Brain pericyte (primary cell): ENCODE measurements at places on chromosomes 6 and 20.
A peak's percentile ranks its signal among the peaks of the same experiment; 100 is the strongest.

DNA sequence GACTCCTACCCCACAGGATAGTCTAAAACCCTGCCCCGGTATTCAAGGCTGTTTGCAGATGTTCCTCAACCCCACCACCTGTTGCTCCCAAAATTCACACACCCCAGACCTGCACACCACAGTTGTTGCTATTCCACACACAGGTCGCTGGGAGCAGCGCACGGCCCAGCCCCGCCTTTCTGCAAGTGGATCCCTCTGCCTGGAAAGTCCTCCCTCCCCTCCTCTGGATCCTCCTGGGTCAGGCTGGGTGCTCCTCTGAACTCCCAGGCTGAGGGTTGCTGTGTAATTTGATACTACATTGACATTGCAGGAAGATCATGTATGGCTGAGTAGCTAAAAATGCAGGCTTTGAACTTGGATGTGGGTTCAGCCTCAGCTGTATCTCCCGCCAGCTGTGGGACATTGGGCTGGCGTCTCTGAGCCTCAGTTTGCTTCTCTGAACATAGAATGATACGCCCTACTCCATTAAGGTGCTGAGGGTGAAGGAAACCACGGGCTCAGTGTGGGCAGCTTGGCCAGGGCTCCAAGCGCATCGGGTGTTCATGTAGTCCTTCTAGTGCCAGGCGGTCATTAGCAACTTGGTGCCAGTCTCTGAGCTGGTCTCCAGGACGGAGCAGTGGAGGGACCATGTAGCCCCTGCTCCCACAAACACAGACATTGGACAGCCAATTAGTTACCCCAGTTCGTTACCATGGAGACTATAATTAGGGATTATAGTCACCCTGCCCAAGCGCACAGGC is 13.9 kb upstream of the CCN5 start:
- peak; percentile 69 for DNase-seq

DNA sequence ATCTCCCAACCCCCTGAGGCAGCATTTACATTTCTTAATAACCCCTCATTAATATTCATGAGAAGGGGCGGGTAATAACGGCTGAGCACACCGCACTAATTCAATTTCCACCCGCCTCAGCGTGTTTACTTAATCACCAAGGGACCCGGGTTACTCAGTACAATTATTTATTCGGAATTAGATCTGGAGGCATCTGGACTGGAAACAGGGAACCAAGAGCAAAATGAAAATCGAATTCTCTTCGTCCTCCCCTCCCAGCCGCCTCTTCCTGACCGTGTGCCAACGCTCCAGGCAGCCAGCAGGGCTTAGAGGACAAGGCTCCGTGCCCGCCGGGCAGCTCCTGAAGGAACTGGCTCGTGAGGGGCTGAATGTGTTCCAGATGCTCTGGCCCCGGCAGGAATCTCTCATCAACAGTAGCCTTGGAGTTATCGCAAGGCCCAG is 23.5 kb upstream of the CTNNBL1 start:
- no peak for DNase-seq

GRCh38 chr6:91240878-91241603 is 654.2 kb upstream of the MAP3K7 start:
- DNase-seq, result no peak

DNA sequence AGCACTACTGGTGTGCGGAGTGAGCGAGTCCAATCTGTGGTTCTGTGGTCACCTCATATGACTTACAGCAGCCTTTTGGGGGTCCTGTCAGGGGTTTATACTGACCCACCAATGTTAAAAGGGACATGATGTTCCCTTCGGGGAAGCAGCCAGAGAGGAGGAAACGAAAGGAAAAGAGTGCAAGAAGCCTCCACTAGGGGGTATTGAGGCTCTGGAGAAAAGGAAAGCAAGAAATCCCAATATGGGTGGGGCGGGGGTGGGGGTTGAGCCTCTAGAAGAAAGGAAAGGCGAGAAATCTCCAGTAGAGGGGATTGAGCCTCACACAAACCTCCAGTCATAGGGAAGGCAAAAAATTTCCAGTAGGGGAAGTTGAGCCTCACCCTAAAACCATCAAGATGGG is 249.3 kb upstream of the ECI2 start:
- DNase-seq, result no peak

DNA sequence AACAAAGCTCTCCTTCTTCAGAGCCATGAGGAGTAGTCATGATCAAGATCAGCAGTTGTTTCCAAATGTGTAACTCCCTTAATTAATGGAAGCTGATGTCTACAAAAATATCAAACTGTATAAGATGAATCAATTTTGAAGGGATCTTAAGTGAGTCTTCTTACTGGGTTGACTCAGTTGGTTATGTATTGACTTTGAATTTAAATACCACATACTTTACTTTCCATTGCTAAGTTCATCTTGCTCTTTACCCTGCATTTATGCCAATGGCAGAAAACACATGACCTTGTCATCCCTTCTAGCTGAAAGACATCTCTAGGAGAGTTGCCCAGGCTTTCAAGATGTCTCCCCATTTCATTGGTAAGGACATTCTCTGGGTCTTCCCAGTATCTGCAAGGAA is 123.2 kb upstream of the STMND1 start:
- no peak for DNase-seq

DNA sequence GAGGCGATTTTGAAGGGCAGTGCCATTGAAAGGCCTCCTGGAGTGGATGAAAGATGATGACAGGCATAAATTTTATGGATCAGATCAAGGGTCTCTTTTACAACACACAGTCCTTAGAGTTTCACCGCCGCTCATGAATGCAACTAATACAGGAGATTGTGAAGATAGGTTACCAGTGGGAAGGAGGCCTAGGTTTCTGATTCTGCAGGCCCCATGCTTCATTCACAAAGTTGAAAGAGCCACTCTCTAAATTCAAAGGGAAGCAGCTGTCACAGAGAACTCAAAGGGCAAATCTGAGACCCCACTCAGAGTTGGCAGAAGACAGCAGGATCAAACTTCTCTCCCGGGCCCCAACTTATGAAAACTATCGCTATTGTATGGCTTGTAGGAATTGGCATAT is 137.6 kb downstream of the MAP3K7 start:
- no peak for DNase-seq

DNA sequence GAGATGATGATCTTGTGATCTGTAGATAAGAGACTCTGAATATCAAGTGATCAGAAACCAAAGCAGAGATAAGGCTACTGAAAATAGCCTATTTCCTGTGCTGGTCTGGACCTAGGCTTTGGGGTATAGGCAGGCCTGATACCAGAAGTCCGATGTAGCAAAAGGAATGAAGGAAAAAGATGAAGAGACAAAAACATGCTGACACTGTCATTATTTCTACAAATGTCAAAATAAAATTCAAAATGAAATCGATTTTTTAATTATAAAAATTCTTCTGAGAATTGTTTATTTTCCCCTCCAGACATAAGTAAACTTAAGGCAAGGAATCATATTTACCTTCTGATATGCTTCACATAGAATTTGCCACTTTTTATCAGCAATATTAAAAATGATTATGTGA is 252.8 kb downstream of the PRKN start:
- DNase-seq, result no peak

DNA sequence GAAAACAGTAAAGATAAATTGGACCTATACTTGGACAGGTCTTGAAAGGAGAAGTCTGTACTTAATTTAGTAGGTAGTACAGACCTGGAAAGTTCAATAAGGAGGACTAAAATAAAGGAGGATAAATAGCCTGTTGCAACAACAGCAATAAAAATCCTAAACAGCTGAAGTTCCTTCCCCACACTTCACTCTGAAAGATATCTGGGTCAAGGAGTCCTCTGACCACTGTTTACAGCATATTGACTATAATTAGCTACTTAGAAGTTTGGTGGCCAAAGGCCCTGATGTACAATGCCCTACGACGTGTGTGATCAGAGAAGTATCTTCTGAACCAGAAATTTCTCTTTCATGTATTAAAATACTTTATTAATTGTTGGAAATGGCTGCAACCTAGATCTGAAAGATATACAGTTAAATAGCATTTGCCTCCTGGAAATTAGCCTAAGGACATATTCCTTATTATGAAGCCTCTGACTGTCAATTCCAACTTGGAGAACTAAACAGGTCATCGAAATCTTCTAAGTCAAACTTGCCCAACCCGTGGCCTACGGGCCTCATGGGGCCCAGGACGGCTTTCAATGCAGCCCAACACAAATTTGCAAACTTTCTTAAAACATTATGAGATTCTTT is 82.8 kb downstream of the KIF13A start:
- DNase-seq, result no peak

DNA sequence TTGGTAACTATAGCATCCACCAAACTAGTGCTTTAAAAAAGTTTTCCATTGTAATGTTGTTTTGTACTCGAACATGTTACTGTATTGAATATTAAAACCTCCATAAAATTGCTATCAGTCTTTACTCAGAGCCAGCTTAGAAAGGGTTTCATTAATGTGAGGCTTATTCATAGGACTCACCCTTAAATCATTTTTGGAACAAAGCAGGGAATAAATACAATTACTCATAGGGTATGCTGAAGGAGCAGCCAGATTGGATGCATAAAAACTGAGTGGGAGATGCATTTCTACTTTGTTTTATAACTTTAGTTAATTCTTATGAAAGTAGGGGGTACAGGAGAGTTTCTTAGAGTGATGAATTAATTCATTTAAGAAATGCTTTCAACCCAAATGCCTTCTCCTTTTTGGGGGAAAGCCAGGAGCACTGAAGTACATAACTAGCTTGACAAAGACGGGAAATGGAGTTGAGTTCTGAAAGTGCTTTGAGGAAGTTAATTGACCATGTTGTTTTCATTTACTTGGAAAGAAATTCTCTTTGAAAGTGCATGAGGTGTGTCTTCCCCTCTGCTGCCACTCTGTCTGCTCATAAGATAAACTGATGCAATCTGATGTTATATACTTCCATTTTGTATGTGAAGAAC is 90.3 kb downstream of the RNF144B start:
- DNase-seq, result no peak

DNA sequence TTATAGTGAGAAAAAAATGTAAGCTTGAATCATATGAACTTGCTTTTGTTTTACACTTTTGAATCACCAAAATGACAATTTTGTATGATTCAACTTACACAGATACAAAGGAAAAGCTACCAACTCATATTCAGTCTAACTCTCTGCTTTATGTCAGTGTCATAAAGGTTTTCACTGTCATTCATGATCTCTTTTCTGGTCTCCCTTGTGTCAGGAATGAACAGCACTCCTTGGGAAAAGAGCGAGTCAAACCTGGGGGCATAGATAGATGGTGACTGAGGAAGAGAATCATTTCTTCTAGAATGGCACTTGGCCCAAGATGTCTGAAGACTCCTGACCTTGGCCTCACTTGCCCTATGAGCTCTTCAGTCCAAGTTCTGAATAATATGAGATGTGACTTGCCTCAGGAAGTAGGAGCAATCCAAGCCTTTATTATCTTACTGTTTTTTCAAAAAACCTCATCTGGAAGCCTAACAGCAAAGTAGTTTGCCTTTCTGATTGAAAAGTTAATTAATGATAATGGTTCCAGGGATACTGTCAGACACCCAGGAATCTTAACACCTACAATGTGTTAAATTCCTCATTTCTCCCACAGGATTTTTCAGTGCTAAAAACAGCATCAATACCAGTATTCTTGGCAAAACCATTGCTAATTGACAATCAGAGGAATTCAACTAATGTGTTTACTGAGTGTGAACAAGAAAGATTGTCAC is 270.0 kb upstream of the HSF2 start:
- DNase-seq, result no peak

GRCh38 chr20:63280371-63280770 is 7.8 kb downstream of the ARFGAP1 start:
- no peak for DNase-seq

- DNase-seq, result no peak
Observed at GRCh38 chr6:374956-375355, 16.6 kb upstream of the IRF4 start.

- DNase-seq, result peak; percentile 50
Observed at GRCh38 chr6:2432292-2432691, 186.9 kb upstream of the GMDS start.

GRCh38 chr6:20877008-20877937 is 343.0 kb downstream of the CDKAL1 start:
- DNase-seq, result no peak

- no peak for DNase-seq
Observed at GRCh38 chr6:30207619-30208295, 5.4 kb downstream of the TRIM26 start.

DNA sequence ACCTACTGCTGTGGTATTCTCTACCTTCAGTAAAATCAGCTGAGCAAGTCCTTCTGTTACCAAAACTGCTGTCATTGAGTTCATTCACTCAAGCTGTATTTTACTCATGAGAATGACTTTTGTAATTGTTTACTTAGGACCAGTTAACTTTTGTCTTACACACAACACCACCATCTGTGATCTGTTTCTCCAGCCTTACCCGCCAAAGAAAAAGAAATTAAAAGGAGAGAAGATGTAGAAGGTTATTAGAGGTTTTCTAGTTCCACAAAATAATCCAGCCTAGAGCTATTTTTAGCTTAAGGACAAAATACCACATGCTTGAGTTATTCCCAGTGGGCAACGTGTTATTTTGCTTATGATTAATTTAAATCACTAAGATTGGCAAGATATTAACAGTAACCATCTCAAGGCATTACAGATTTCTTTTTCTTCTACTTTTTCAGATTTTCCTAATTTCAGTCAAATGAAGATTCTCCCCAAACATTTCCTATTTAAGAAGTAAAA is 38.2 kb downstream of the FAM8A1 start:
- no peak for DNase-seq

DNA sequence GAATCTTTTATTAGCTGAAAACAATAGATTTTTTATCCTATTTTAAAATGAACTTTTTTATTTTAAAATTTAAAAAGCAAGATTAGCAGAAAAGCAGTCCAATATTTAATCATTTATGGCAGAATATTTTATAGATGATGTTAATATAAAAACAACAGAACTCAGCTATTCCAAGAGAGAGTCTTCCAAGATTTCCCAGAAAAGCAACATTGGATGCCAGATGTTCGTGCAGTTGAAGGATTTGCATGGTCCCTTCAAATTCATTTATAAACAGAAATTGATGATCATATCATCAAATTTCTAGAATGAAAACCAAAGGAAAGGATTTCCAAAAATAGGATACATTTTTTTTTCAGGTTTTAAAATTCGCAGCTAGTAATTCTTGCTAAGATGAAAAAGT is 25.4 kb upstream of the CNKSR3 start:
- DNase-seq, result no peak

GRCh38 chr20:62413896-62414481 is 6.9 kb upstream of the CABLES2 start:
- DNase-seq, result no peak

DNA sequence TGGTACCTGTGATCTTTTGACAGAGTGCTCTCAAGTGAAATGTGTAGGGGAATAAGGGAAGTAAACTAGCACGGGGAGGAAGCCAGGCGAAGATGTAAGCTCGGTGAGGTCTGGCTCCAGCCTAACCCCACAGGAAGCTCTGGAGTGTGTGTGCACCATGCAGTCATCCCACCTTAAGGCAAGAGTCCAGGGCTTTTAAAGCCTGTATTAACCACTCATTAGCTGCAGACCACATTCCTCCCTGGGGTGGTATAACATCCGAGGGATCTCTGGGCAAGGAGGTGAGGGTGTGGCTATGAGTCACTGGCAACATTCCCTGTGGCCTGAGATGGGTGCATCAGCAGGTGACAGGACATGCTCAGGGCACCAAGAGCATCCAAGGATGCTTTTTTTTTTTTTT is 12.5 kb upstream of the RANBP9 start:
- no peak for DNase-seq
